ENCODE measurements at places on chromosomes 6 and 20.

DNA sequence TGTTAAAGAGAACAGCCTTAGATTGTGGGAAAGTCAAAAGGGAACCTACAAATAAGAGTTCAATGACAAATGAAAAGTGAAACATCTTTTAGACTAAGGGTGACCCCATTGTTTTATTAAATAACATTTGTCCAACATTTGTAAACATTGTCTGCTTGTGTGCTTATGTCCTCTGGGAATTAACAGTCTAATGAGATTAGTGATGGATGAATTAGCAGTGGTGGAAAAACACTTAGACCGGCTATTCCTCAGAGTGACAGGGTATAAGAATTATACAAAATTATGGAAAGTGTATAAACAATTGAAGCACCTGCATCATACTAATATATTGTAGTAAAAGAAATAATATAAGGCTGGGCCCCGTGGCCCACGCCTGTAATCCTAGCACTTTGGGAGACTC is 29.3 kb upstream of the HFE start:
- no peaks in the 10 kb centered on the region for H3K27me3 ChIP-seq
- H3K4me1 ChIP-seq = peaks cover 19% of the 10 kb centered on the region
- no peak for DNase-seq
- no peak overlapping the region for H3K4me3 ChIP-seq
- peak overlapping the region; percentile 95 for H3K27ac ChIP-seq

GRCh38 chr6:129490521-129491255 is 219.3 kb downstream of the ARHGAP18 start:
- H3K4me1 ChIP-seq = peaks cover 10% of the 10 kb centered on the region
- H3K36me3 ChIP-seq = no peaks in the 10 kb centered on the region
- no peaks in the 10 kb centered on the region for H3K27me3 ChIP-seq
- no peak for DNase-seq
- peak overlapping the region; percentile 38 for H3K4me3 ChIP-seq
- peak overlapping the region; percentile 91 for H3K27ac ChIP-seq

DNA sequence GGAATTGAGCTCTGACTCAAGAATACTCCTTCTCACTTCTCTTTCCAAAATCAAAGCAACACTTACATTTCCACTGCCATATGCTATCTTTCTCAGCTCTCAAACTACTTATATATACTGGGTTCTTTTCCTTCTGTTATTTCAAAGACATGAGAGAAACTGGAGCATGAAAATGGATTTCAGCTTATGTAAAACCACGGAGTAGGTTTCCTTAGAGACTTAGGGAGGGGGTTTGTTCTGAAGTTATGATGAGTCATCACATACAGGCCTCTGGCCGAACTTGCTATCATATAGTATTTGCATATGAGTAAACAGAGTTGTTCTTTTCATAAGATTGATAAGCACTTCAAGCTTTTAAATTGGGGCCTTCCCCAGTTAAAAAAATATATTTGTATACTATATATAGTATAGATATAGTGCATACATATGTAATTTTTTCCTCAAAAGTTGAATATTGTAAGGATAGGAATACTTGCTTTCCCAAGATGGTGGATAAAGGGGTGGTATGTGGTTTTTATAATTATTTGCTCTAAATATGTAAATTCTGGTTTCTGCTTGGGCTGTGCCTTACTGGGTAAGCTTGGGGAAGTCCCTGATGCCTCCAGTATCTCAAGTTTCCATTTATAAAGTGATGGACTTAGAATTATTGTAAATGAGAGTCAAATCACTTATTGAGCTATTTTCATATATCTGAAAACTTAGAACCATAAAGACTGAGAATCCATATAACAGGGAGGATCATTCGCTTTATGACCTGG is 273.9 kb downstream of the RFPL4B start:
- no peak overlapping the region for H3K4me3 ChIP-seq
- H3K27ac ChIP-seq = no peak overlapping the region
- H3K36me3 ChIP-seq = no peaks in the 10 kb centered on the region
- DNase-seq = no peak
- no peaks in the 10 kb centered on the region for H3K27me3 ChIP-seq

GRCh38 chr20:531608-532007 is 12.0 kb downstream of the CSNK2A1 start:
- H3K4me3 ChIP-seq = no peak overlapping the region
- no peak for DNase-seq
- H3K27me3 ChIP-seq = no peaks in the 10 kb centered on the region
- no peaks in the 10 kb centered on the region for H3K36me3 ChIP-seq

GRCh38 chr6:161673026-161673425 is 399.2 kb upstream of the AGPAT4 start:
- no peak overlapping the region for H3K27ac ChIP-seq

GRCh38 chr20:61161726-61162390 is 90.2 kb upstream of the CDH4 start:
- no peaks in the 10 kb centered on the region for H3K27me3 ChIP-seq
- H3K27ac ChIP-seq = no peak overlapping the region
- H3K36me3 ChIP-seq = no peaks in the 10 kb centered on the region
- no peak overlapping the region for H3K4me3 ChIP-seq

- no peak overlapping the region for H3K4me3 ChIP-seq
- H3K36me3 ChIP-seq = no peaks in the 10 kb centered on the region
- no peaks in the 10 kb centered on the region for H3K4me1 ChIP-seq
- DNase-seq = no peak
- H3K27ac ChIP-seq = no peak overlapping the region
Measured at GRCh38 chr20:43953919-43954592, 39.4 kb downstream of the TOX2 start.

- H3K27ac ChIP-seq = no peak overlapping the region
- H3K4me1 ChIP-seq = peaks cover 5% of the 10 kb centered on the region
- no peak for DNase-seq
- no peak overlapping the region for H3K4me3 ChIP-seq
Measured at GRCh38 chr6:159089443-159089842, 44.7 kb upstream of the TAGAP start.

- no peak for DNase-seq
- no peaks in the 10 kb centered on the region for H3K36me3 ChIP-seq
- no peaks in the 10 kb centered on the region for H3K27me3 ChIP-seq
- H3K4me1 ChIP-seq = no peaks in the 10 kb centered on the region
- H3K4me3 ChIP-seq = no peak overlapping the region
Measured at GRCh38 chr6:72132427-72132826, 246.1 kb downstream of the RIMS1 start.

DNA sequence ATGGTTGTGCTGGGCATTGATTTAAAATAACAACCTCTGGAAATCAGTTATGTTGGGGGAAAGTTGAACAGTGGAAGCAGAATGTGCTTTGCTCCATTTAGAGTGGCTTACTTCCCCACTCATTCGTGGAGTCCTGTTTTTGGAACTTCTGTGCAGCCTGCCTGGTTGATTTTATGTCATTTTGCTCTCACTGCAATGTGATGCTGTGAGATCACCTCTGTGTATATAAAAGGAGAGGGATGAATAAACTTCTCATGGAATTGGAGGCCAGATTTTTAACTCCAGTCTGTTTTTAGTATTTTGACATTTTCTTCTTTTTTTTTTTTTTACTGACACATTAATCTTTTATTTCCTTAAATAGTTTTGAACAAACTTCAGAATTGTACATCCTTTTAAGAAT is 139.0 kb downstream of the FNDC1 start:
- no peak overlapping the region for H3K27ac ChIP-seq
- H3K27me3 ChIP-seq = no peaks in the 10 kb centered on the region
- H3K4me1 ChIP-seq = peaks cover 42% of the 10 kb centered on the region
- no peak for DNase-seq

- no peaks in the 10 kb centered on the region for H3K4me1 ChIP-seq
- no peak overlapping the region for H3K4me3 ChIP-seq
- no peak for DNase-seq
- no peaks in the 10 kb centered on the region for H3K27me3 ChIP-seq
- no peaks in the 10 kb centered on the region for H3K36me3 ChIP-seq
Measured at GRCh38 chr6:68226460-68226859, 408.6 kb upstream of the ADGRB3 start.

DNA sequence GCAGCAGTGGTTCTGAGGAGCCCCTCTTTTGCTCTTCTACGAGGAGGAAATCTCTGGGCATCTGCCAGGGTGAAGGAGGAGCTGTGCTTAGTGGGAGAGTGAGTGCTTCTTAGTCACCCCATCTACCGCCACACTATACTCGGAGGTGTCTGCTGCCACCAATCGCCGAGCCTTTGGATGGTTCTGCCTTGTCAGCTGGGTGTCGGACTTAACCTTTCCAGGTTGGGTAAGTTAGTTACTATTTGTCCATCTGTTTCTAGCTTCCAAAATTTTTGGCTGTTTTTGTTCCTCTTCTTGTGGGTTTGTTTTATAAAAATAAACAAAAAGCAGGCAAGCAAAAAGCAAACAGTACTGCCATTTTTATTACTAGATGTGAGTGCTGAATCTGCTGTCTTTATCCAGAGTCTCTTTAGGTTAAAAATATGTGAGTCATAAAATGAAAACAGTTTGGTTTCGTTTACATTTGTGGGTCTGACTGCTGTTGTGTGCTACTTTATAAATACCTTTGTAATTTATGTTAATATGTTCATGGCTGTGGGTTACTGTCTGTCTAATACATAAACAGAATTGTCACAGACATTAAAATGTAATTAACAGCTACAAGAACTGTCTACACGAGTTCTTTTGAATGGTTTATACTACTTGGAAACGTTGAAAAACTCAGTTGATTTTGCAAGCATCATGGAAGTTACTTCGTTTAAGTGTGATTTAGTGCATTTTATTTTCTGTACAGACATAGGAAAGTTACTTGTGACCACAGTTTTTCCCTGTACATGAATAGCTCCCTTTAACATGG is 89.2 kb downstream of the ARID1B start:
- no peak for DNase-seq
- H3K27me3 ChIP-seq = no peaks in the 10 kb centered on the region
- no peaks in the 10 kb centered on the region for H3K36me3 ChIP-seq

- no peaks in the 10 kb centered on the region for H3K27me3 ChIP-seq
- no peaks in the 10 kb centered on the region for H3K4me1 ChIP-seq
- DNase-seq = no peak
- no peaks in the 10 kb centered on the region for H3K36me3 ChIP-seq
- H3K27ac ChIP-seq = no peak overlapping the region
Measured at GRCh38 chr6:26215585-26216358, 128.5 kb downstream of the HFE start.

DNA sequence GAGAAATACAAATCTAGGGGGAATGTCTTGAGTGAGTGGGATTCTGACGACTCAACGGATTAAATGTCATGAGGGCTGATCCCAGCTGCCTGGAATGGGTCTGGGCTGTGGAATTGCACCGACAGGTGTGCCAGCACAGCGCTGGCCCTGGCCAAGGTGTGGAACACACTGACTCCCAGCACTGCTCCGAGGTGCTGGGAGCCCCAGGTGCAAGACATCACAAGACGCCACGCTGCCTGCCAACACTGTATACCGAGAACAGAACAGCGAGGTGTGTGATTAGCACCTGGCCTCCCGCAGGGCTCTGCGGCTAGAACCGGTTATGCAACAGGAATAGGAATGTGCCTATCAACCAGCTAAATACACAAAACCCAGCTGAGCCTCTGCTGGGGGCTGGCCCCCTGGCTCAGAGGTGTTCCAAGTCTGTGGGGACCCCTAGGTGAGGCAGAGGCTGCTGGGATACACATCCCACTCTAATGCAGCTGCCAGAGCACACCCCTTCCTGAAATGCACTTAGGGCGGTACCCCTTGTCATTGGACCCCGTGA is 24.8 kb upstream of the APMAP start:
- H3K4me1 ChIP-seq = no peaks in the 10 kb centered on the region
- DNase-seq = no peak
- H3K27ac ChIP-seq = no peak overlapping the region
- no peaks in the 10 kb centered on the region for H3K27me3 ChIP-seq

DNA sequence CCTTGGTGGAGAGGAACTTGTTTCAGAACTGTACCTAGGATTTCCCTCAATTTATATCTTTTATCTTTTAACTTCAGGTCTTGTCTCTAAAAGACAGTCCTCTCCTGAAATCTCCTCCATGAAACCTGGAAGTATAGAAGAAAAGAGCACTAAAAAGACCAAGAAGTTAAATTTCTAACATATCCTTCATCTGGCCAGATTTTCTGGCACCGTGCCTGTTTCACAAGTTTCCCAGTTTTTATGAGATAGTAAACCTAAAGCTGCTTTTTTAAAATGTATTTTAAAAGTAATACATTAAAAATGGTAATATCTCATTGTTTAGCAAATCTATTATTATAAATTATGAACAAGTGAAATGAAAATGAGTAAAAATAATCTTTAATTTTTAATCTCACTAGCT is 348.3 kb upstream of the RSPO3 start:
- no peaks in the 10 kb centered on the region for H3K36me3 ChIP-seq
- no peak overlapping the region for H3K4me3 ChIP-seq
- H3K27ac ChIP-seq = no peak overlapping the region
- H3K4me1 ChIP-seq = peaks cover 10% of the 10 kb centered on the region

DNA sequence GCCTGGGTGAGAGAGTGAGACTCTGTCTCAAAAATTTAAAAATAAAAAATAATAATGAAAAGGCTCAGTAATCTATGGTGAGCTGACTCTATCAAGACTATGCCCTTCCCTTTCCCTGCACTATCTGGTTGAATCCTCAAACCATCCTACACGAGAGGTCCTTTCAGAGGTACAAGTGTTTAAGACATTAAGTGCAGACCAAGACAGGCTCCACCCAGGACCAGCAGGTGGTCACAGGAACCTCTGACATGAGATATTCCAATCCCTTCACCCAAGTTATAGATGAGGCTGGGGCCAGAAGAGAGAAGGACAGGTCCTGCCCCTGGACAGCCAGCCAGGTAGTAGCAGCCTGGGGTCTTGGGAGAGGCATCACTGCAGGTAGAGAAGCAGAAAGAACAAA is 182.6 kb downstream of the NFATC2 start:
- no peaks in the 10 kb centered on the region for H3K36me3 ChIP-seq
- no peaks in the 10 kb centered on the region for H3K27me3 ChIP-seq
- H3K27ac ChIP-seq = no peak overlapping the region
- no peaks in the 10 kb centered on the region for H3K4me1 ChIP-seq

DNA sequence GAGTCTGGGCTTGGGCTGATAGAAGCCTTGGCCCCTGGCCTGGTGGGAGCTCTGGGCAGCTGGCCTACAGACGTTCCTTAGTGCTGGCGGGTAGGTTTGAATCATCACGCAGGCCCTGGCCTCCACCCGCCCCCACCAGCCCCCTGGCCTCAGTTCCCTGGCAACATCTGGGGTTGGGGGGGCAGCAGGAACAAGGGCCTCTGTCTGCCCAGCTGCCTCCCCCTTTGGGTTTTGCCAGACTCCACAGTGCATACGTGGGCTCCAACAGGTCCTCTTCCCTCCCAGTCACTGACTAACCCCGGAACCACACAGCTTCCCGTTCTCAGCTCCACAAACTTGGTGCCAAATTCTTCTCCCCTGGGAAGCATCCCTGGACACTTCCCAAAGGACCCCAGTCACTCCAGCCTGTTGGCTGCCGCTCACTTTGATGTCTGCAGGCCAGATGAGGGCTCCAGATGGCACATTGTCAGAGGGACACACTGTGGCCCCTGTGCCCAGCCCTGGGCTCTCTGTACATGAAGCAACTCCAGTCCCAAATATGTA is 957 bp upstream of the VEGFA start:
- peak overlapping the region; percentile 93 for H3K27ac ChIP-seq
- DNase-seq = no peak
- H3K4me3 ChIP-seq = no peak overlapping the region
- no peaks in the 10 kb centered on the region for H3K36me3 ChIP-seq
- H3K4me1 ChIP-seq = peaks cover 33% of the 10 kb centered on the region
- no peaks in the 10 kb centered on the region for H3K27me3 ChIP-seq

- no peaks in the 10 kb centered on the region for H3K4me1 ChIP-seq
- no peak overlapping the region for H3K27ac ChIP-seq
- H3K36me3 ChIP-seq = peaks cover 7% of the 10 kb centered on the region
- no peaks in the 10 kb centered on the region for H3K27me3 ChIP-seq
- no peak for DNase-seq
- no peak overlapping the region for H3K4me3 ChIP-seq
Measured at GRCh38 chr20:34946661-34947060, 8.9 kb downstream of the GSS start.
